ENCODE measurements at places on chromosomes 7 and 10. TPM values are rescaled to one million over a fixed set of nuclear protein-coding genes. Genes with fewer than 3 reads are reported as not detected.

PITRM1 gene
- 86.5 TPM for polyA plus RNA-seq

CDC14C gene
- polyA plus RNA-seq, result not detected

GJD4 gene
- polyA plus RNA-seq, result not detected

FAM131B gene
- polyA plus RNA-seq, result 0.12 TPM

KLF14 gene
- 0.01 TPM for polyA plus RNA-seq

ZNF425 gene
- 1.8 TPM for polyA plus RNA-seq

WDFY4 gene
- 0.04 TPM for polyA plus RNA-seq

VKORC1L1 gene
- polyA plus RNA-seq, result 11.6 TPM

FAM237B gene
- not detected for polyA plus RNA-seq

CCL24 gene
- polyA plus RNA-seq, result not detected

SLC39A12 gene
- 0.03 TPM for polyA plus RNA-seq

R3HCC1L gene
- 11.7 TPM for polyA plus RNA-seq

NRCAM gene
- 5.2 TPM for polyA plus RNA-seq

CD36 gene
- 0.59 TPM for polyA plus RNA-seq

ZNF722 gene
- polyA plus RNA-seq, result not detected

CALCR gene
- not detected for polyA plus RNA-seq

COL13A1 gene
- 0.89 TPM for polyA plus RNA-seq

SPDYE5 gene
- 0.04 TPM for polyA plus RNA-seq

PON3 gene
- polyA plus RNA-seq, result 0.51 TPM

CYP26A1 gene
- not detected for polyA plus RNA-seq

BMI1 gene
- 21.6 TPM for polyA plus RNA-seq

PNPLA8 gene
- polyA plus RNA-seq, result 10.8 TPM

NPFFR1 gene
- not detected for polyA plus RNA-seq

VSTM4 gene
- polyA plus RNA-seq, result not detected

ACSL5 gene
- polyA plus RNA-seq, result not detected

TRDMT1 gene
- 2.3 TPM for polyA plus RNA-seq

LIPJ gene
- 0.08 TPM for polyA plus RNA-seq

ZPBP gene
- not detected for polyA plus RNA-seq

GPR22 gene
- polyA plus RNA-seq, result not detected

CALHM3 gene
- not detected for polyA plus RNA-seq

TPK1 gene
- 2.0 TPM for polyA plus RNA-seq

PLAC9 gene
- not detected for polyA plus RNA-seq

ERVW-1 gene
- not detected for polyA plus RNA-seq

FLNC gene
- 0.03 TPM for polyA plus RNA-seq

C7orf57 gene
- polyA plus RNA-seq, result 0.22 TPM

HYAL4 gene
- 0.39 TPM for polyA plus RNA-seq

ANKRD1 gene
- polyA plus RNA-seq, result 0.06 TPM

PPP1R9A gene
- polyA plus RNA-seq, result 0.03 TPM

GSAP gene
- 2.8 TPM for polyA plus RNA-seq

TMEM254 gene
- polyA plus RNA-seq, result 26.5 TPM

CH25H gene
- not detected for polyA plus RNA-seq

TAS2R4 gene
- polyA plus RNA-seq, result 0.24 TPM

CNNM1 gene
- 0.83 TPM for polyA plus RNA-seq

DOCK4 gene
- 6.2 TPM for polyA plus RNA-seq

AKR1C2 gene
- polyA plus RNA-seq, result 66.0 TPM

ATG9B gene
- 0.12 TPM for polyA plus RNA-seq

CALML3 gene
- 20.2 TPM for polyA plus RNA-seq

STEAP4 gene
- polyA plus RNA-seq, result 0.52 TPM

UCMA gene
- not detected for polyA plus RNA-seq

CLRN3 gene
- not detected for polyA plus RNA-seq

SLC12A9 gene
- polyA plus RNA-seq, result 14.5 TPM
